Sciatic nerve (tissue), 2 donors: ENCODE measurements at places on chromosomes 16 and 17. TPM values are rescaled to one million over a fixed set of nuclear protein-coding genes. Genes with fewer than 3 reads are reported as not detected.

CUEDC1 gene
- 44.3 TPM for total RNA-seq

PRSS21 gene
- 0.40 TPM for total RNA-seq

DPEP3 gene
- not detected for total RNA-seq

ABCC11 gene
- total RNA-seq = not detected

PTX4 gene
- total RNA-seq = not detected

CCL23 gene
- total RNA-seq = 1.0 TPM

EARS2 gene
- 16.0 TPM for total RNA-seq

LRRC36 gene
- total RNA-seq = 1.5 TPM

CCL7 gene
- 1.6 TPM for total RNA-seq

SEZ6 gene
- not detected for total RNA-seq

JMJD8 gene
- 36.1 TPM for total RNA-seq

HSPB9 gene
- total RNA-seq = not detected

ATXN2L gene
- 116 TPM for total RNA-seq

CLEC3A gene
- total RNA-seq = not detected

DDX52 gene
- total RNA-seq = 17.5 TPM

NIP7 gene
- 10.5 TPM for total RNA-seq
